Cardiac muscle cell (in vitro differentiated cells and primary cell): ENCODE measurements at places on chromosomes 1 and 21. TPM values are rescaled to one million over a fixed set of nuclear protein-coding genes. Genes with fewer than 3 reads are reported as not detected.
A peak's percentile ranks its signal among the peaks of the same experiment; 100 is the strongest.

GRCh38 chr1:180188091-180188506 is 33.4 kb downstream of the QSOX1 start:
- DNase-seq, result peak; percentile 66

- DNase-seq, result peak; percentile 55
These were observed 5.4 kb downstream of the NPR1 start for GRCh38 chr1:153683854-153684253.

DNA sequence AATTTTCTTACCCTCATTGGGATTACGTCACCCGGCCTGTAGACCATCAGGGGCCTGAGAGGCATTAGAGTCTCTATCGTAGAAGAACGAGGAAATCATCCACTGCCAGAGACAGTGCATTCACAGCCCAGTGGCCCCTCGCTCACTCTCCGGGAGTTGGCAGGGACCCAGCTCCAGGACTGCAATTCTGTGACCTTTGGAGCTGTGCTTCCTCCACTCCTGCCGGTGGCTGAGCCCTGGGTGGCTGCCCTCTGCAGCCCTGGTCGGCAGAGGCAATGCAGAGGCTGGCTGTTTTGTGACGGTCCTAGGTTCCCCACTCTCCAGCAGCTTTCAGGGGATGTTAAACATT is 12.7 kb downstream of the SLC37A1 start:
- no peak for DNase-seq

Gene OR2T29
- not detected in 2 replicates for polyA plus RNA-seq

GRCh38 chr1:156893048-156893953 is at the start of gene PEAR1:
TSS of gene PEAR1 (plus strand) at chr1:156893718. CDS start at chr1:156903927, 10,209 bp downstream.
- peak; percentile 66 for DNase-seq

- no peak for DNase-seq
These were observed 9.6 kb upstream of the POFUT2 start for GRCh38 chr21:45297329-45297728.

- DNase-seq, result peak; percentile 21
These were observed 213.0 kb upstream of the VAMP3 start for GRCh38 chr1:7558041-7558461.

Gene RIPPLY3
- 0.22 TPM in 1 of 2 replicates, not detected in the other for polyA plus RNA-seq

Gene SAMSN1
- polyA plus RNA-seq, result 1.0 and 1.4 TPM in 2 replicates

DNA sequence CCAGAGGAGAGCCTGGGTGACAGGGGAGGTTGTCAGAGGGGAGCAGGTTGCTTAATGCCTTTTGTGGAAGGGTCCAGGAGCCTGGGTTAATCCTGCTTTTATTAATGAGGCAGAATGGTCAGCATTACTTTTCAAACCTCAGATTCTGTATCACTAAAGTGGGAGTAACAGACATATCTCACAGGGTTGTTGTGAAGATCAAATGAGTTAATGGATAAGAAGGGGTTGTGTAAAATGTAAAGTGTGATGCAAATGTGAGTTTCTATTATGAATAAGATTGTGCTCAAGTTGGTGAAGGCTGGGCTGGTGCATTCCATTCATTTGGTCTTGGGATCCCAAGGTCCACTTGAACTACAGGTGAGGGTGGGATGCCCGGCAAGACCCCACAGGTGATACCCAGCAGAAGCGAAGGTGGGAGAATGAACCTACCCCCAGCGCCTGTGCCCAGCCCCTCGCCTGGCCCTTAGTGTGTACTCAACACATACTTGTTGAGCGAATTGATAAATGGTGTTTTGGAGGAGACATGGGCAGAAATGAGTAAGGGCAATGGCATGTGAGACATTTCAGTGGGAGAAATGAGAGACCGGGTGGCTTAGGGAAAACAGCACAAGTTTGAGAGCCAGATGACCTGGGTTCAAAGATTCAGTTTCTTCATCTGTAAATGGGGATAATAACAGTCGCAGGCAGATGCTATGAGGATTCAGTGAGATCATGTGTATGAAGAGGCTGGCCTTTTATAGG is 6.2 kb downstream of the SLC26A9 start:
- peak; percentile 71 for DNase-seq

Gene BACE2
- polyA plus RNA-seq, result 8.8 and 10.4 TPM in 2 replicates

Gene OLIG2
- polyA plus RNA-seq, result not detected in 2 replicates
